ENCODE measurements at places on chromosomes 1 and 21. TPM values are rescaled to one million over a fixed set of nuclear protein-coding genes. Genes with fewer than 3 reads are reported as not detected.

EFNA3 gene
- total RNA-seq = 1.8 TPM

CCDC190 gene
- total RNA-seq = not detected

FOXO6 gene
- total RNA-seq = 1.0 TPM

CELA2A gene
- 21,046 TPM for total RNA-seq

FLG2 gene
- not detected for total RNA-seq

CYP2J2 gene
- total RNA-seq = 4.9 TPM

STUM gene
- total RNA-seq = 1.6 TPM

MROH9 gene
- not detected for total RNA-seq

PTGFR gene
- 1.0 TPM for total RNA-seq

NPHP4 gene
- total RNA-seq = 10.4 TPM

LCE1A gene
- not detected for total RNA-seq

DDAH1 gene
- 31.4 TPM for total RNA-seq

HES2 gene
- not detected for total RNA-seq

TMEM82 gene
- not detected for total RNA-seq

DNA sequence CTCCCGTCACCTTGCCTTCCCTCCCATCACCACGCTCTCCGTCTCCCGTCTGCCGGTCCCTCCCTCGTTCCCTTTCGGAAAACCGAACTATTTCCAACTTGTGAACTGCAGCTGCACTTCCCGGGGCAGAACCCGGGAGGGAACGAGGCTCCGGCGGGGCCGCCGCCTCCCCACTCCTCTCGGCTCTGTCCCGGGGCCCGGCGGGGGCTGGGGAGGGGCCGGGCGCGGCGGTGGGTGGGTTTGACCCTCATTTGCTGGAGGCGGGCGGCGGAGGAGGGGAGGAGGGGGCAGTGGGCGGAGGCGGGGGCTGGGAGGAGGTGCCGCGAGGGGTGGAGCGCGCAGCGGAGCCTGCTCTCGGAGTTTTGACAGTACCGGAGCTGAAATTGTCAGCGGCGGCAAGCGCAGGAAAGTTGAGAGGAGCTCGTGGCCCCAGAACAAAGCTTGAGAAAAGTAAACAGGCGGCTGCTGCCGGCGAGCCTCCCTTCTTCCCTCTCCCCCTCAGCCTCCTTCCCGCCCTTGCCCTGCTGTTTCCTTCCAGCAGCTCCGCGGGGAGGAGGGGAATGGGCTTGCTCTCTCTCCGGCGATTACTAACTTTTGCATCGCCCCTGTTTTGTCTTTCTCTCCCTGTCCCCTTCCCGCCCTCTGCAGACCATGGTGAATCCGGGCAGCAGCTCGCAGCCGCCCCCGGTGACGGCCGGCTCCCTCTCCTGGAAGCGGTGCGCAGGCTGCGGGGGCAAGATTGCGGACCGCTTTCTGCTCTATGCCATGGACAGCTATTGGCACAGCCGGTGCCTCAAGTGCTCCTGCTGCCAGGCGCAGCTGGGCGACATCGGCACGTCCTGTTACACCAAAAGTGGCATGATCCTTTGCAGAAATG is 2.9 kb downstream of the LMO4 start:
- peak; percentile 79 for DNase-seq

DNA sequence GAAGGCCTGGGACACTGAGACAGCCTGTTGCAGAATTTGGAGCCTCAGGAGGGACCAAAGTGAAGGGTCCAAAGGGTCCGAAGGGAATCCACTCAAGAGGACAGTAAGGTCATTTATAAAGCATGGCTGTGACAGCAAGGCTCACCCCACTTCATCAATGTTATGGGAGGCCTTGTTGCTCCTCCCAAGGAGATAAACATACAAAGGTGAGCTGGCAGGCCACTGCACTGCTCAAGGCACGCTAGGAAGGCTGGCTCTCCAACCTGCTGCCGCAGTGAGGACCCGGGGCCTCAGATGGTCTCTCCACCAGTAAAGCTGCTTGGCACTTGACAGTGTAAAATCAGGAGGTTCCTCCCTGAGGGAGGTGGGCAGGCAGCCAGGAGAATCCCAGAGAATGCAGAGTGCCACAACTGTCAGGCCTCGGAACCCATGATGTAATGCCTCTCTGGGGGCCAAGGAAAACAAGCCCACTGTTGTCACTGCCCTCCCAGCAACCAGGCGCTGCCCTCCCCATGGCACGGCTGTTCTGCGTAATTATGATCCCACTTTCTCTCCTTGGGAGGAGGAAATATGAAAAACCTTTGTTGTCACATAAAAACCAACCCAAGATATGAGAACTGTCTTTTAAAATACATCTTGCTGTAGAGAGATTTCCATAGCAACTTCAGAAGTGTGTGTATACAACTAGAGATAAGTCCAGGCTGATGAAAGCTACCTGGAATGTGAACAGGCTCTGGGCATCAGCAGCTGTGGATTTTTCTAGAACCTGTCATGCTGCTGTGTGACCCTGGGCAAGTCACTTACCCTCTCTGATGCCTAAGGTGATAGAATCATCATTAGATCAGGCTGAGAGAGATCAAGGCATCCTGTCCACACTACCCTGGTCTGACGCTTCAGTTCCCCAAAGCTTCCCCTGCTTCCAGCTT is 102.5 kb downstream of the KCNN3 start:
- DNase-seq = no peak

- no peak for DNase-seq
Measured at GRCh38 chr1:218779341-218780100, 394.2 kb upstream of the LYPLAL1 start.

GRCh38 chr1:201324306-201324705 is 41.0 kb downstream of the PKP1 start:
- no peak for DNase-seq

DNA sequence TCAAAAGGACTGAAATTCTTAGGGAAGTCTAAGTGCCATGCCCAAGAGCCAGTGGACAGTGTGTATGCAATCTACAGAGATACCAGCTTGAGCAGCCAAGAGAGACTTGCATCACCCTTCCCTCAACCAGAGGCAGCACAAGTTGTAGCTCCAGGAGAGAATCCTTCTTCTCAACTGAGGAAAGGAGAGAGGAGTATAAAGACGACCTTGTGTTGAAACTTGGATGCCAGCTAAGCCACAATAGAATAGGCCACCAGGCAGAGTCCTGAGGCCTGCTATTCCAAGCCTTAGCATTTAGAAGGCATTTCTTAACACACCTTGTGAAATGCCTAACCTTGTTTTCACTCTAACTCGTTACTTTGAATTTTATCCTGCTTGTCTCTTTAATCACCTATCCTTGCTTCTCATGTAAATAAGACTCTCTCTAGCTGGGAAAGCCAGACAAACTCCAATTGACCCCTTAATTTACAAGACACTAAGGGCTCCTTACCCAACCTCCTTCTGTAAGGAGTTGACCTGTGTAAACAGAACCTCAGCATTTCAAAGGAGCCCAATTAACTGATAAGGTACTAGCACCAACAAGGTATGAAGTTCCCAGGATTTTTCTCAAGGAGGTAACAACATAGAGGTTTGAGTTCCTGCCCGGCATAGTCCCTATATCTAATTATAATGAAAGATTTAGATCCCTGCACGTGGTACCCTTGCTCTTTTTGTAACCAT is 738.8 kb downstream of the AMY1C start:
- DNase-seq = no peak

DNA sequence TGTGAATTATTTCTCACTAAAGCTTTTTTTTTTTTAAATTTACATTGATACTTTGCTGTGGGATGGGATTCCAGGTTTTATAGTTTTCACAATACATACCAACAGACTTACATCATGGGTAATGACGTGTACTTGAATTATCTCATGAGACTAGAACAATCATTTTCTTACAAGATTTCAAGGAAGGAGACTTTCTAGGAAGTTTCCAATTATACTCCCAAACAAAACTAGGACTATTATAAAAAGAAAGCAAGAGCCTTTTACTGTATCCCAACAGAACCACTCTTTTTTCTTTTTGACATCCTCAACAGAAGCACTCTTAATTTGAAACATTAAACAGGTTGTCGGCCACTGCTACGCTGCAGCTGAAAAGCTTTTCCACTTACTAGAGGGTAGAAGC is 48.7 kb downstream of the TESK2 start:
- no peak for DNase-seq

DNA sequence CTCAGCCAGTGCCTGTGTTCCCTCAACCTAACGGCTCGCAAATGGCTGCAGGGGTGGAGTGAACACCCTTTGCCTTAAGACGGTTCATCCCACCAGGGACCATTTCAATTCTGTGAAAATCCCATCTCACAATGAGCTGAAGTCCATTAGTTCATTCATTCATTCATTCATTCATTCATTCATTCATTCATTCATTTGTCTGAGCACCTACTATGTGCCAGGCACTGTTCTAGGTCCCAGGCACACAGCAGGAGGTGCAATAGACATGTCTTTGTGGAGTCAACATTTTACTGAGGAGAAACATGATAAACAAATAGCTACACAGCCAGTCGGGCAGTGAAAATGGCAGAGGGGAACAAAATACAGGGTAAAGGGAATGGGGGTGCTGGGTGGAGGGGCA is 618.8 kb downstream of the MATN1 start:
- no peak for DNase-seq

DNA sequence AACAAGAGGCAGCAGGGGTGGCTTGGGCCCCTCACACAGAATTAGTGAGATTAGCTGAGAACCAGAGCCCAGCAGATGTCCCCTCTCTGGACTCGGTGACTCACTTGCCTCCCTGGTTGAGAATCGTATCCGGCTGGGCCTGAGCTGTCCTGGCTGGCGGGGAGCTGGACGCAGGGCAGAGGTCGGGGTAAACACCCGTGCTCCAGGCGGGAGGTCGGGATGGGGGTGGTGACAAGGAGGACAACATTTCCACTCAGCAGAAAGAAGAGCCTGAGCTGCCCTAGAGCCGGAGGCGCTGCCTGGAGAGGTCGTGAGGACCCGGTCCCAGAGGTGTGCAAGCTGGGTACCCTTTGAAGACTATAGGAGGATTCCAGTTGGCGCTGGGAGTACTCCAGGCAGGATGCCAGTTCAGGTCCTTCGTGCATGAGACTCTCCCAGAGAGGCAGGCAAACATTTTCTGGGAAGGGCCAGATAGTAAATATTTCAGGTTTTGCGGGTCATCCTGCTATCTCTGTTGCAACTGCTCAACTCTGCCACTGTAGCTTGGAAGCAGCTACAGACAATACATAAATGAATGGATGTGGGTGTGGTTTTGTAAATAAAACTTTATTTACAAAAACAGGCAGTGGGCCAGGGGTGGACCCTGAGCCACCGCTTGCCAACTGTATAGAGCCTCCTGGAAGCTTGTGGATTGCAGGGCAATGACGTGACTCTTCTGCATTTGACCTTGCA is 116.8 kb upstream of the WNT4 start:
- no peak for DNase-seq

DNA sequence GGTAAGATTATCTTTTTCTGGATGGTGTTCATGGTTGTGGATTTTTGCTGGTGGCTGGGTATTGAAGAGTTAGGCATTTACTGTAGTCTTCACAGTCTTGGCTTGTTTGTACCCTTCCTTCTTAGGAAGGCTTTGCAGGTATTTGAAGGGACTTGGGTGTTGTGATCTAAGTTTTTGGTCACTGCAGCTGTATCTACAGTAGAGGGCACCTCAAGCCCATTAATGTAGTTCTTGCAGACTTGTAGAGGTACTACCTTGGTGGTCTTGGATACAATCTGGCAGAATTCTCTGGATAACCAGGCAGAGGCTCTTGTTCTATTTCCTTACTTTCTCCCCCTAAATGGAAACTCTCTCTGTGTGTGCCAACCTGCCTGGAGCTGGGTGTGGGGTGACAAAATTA is 155.8 kb upstream of the BRINP3 start:
- no peak for DNase-seq

DNA sequence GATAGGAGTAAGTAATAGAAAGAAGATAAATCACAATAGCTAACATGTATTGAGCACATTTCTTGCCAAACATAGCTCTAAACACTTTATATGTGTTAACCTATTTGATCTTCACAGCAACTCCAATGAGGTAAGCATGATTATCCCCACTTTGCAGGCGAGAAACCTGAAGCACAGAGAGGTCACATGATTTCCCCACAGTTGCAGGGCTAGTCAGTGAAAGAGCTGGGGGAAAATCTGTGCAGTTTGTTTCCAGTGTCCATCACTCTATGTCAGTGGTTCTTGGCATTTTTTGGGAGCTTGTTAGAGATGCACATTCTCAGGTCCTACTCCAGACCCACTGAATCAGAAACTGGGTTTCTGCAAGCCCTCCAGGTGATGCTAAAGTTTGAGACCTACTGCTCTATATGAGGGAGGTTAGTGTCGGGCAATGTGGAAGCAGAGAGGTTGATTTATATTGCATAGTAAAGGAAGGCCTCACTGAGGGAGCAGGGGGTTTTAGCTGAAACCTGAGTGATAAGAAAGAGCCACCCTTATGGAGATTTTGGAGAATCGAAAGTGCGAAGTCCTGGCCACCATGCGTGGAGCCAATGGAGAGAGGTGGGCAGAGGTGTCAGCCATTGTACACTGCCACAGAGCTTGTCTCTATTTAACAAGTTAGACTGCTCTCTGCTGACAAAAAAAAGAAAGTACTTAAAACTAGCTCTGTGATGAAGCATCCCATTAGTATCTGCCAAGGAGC is 20.9 kb downstream of the MCOLN3 start:
- DNase-seq = no peak

- no peak for DNase-seq
Measured at GRCh38 chr1:125080077-125080476, 3895.3 kb downstream of the SRGAP2C start.

- no peak for DNase-seq
Measured at GRCh38 chr1:185305419-185305818, 11.6 kb downstream of the IVNS1ABP start.

- no peak for DNase-seq
Measured at GRCh38 chr1:231690059-231690458, 63.5 kb downstream of the DISC1 start.

DNA sequence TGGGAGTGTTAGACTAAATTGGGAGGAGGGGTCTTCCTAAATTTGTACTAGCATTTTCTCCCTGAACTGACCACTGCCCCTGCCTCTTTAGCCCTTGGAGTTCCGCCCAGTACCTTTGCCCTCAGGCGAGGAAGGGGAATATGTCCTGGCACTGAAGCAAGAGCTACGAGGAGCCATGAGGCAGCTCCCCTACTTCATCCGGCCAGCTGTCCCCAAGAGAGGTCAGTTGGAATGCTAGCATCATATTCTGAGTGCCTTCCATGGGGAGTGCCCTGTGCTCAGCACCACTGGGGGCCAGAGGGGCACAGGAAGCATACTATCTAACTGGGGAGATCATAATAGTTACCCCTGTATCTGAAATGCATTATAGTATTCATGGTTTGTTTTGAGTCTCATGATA is 10.7 kb downstream of the POLR3GL start:
- no peak for DNase-seq

- peak; percentile 73 for DNase-seq
Measured at GRCh38 chr21:38993561-38993960, 187.8 kb downstream of the ETS2 start.

GRCh38 chr1:82700476-82700875 is 899.7 kb downstream of the ADGRL2 start:
- no peak for DNase-seq

DNA sequence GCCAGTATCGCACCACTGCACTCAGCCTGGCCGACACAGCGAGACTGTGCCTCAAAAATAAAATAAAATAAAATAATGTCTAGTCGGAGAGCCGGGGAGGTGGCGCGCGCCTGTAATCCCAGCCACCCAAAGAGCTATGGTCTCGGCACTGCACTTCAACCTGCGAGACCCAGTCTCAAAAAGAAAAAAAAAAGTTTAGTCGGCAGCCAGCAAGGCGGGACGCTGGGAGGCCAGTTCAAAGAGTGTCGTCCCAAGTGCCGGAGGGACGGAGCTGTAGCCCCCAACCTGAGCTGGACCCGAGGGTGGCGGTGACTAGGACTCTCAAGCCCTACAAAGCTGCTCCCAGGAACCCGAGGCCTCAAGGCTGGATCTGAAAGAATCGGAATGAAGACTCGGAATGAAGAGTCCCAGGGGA is 632 bp upstream of the FALEC start:
- no peak for DNase-seq

- no peak for DNase-seq
Measured at GRCh38 chr1:181506563-181507353, 23.4 kb downstream of the CACNA1E start.
